Pancreas (tissue), 10 donors: ENCODE measurements at places on chromosomes 6 and 20. TPM values are rescaled to one million over a fixed set of nuclear protein-coding genes. Genes with fewer than 3 reads are reported as not detected.

DNA sequence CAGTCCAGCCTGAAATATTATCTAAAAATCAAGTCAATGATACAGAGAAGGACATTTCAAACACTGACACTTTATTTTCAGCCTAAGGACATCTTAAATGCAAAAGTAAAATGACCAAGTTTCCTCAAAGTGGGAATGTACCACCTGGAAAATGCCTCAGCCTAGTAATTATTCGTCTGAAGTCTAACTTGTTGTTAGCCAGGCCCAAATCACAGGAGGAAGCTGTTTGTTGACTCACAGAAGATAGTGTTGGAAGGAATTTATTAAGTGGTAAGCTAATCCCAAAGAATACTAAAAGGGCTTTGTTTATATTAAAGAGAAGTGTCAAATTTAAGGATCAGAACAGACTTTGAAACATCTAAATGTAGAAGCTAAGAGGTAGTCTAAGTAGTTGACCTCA lies 2.5 kb downstream of the PDE7B start:
- DNase-seq, result no peak

DNA sequence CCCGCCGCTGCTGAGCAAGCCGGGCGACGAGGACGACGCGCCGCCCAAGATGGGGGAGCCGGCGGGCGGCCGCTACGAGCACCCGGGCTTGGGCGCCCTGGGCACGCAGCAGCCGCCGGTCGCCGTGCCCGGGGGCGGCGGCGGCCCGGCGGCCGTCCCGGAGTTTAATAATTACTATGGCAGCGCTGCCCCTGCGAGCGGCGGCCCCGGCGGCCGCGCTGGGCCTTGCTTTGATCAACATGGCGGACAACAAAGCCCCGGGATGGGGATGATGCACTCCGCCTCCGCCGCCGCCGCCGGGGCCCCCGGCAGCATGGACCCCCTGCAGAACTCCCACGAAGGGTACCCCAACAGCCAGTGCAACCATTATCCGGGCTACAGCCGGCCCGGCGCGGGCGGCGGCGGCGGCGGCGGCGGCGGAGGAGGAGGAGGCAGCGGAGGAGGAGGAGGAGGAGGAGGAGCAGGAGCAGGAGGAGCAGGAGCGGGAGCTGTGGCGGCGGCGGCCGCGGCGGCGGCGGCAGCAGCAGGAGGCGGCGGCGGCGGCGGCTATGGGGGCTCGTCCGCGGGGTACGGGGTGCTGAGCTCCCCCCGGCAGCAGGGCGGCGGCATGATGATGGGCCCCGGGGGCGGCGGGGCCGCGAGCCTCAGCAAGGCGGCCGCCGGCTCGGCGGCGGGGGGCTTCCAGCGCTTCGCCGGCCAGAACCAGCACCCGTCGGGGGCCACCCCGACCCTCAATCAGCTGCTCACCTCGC lies 1.5 kb downstream of the ARID1B start:
- DNase-seq, result peak; percentile 68

- DNase-seq, result no peak
Measured at GRCh38 chr20:3563548-3564177, 92.8 kb downstream of the ATRN start.

GRCh38 chr6:40340957-40341356 lies 246.2 kb downstream of the LRFN2 start:
- no peak for DNase-seq

- DNase-seq, result no peak
Measured at GRCh38 chr6:47464052-47464451, 13.5 kb upstream of the CD2AP start.

DNA sequence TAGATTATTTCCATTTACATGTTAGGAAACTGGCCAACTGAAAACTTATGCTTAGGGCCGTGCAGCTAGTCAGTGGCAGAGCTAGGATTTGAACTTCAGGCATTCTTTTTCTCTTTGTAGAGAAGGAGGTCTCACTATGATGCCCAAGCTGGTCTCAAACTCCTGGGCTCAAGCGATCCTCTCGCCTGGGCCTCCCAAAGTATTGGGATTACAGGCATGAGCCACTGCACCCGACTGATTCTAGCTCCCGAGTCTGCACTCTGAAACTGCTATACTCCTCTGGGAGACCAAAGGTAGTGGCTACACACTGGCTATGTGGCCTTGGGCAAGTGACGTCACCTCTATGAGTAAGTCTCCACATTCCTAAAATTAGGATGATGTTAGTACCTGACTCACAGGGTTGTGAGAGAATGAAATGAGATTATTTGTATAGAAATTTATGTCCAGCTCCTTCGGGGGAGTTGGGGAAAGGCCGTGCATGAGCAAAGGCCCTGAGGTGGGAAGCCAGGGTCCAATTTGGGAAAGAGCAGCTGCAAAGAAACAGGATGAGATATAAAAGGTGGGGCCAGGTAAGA lies 6.4 kb downstream of the PLTP start:
- DNase-seq, result no peak

- no peak for DNase-seq
Measured at GRCh38 chr6:112204350-112204706, 50.0 kb downstream of the LAMA4 start.

DNA sequence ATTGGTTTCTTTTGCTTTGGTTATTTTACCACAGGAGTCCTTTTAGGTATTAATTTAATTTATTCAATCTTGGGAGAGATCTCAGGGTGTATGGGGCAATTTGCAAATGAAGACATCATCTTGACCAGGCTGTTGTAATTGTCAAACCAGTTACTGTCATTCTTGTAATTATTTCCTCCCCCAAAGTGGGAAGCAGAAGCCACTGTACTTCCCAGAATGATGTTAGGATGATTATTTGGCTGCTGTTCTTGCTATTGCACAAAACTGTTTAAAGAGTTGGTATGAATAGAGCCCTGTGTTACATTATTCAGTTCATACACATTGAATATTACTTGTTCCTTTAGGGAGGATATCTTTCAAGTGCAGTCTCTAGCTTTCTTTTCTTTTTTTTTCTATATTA lies 1.7 kb downstream of the TAAR6 start:
- DNase-seq, result no peak

DNA sequence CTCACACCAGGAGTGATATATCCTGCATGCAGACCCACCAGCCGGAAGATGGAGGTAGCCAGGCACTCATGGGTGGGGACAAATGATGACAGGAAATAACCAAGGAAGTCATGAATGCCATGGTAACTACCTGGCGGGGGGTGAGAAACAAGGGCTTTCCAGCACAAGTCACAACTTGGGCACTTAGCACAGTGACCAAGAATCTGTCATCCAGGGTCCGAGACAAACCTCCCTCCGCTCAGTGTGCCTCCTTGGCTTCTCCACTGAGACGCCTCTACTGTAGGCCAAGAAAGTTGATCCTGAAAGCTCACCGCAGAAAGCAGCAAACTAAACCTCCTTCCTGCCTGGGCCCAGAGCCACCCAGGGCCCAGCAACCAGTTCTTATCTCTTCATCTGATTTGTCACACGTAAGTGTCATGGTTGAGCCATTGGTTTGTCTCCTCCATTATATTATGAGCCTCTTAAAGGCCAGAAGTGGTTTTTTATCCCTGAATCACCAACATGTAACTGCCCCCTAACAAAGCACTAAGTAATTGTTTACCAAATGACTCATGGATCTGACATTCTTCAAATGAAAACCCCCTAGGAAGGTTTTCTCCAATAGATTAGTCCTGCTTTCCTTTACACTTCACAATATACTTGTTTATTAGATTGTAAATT lies 84.3 kb upstream of the TAB2 start:
- no peak for DNase-seq

Gene TREM1
- 0.16 TPM for polyA plus RNA-seq

Gene CAGE1
- not detected for polyA plus RNA-seq

Gene CFAP61
- polyA plus RNA-seq, result 0.38 TPM

Gene POM121L2
- 0.02 TPM for polyA plus RNA-seq

Gene MAPK13
- polyA plus RNA-seq, result 20.2 TPM
